IMR-90 (cell line): ENCODE measurements at places on chromosomes 11 and 22. TPM values are rescaled to one million over a fixed set of nuclear protein-coding genes. Genes with fewer than 3 reads are reported as not detected.
A peak's percentile ranks its signal among the peaks of the same experiment; 100 is the strongest.

RSF1 gene
- 18.5 and 26.7 TPM in 2 replicates for total RNA-seq

PTPN5 gene
- total RNA-seq = not detected in 2 replicates

MS4A6A gene
- total RNA-seq = not detected in 2 replicates

SPI1 gene
- not detected in 2 replicates for total RNA-seq

TAGLN gene
- total RNA-seq = 1,558 and 2,558 TPM in 2 replicates

BAIAP2L2 gene
- total RNA-seq = 0.18 and 0.28 TPM in 2 replicates

OR2AG1 gene
- not detected in 2 replicates for total RNA-seq

OR4C45 gene
- not detected in 2 replicates for total RNA-seq

C11orf16 gene
- total RNA-seq = not detected in 2 replicates

RAB39A gene
- total RNA-seq = not detected in 2 replicates

STK33 gene
- total RNA-seq = 2.3 and 2.5 TPM in 2 replicates

KRTAP5-11 gene
- not detected in 2 replicates for total RNA-seq

IL17REL gene
- total RNA-seq = not detected in 2 replicates

DENND5A gene
- 182 and 192 TPM in 2 replicates for total RNA-seq

CRYBB1 gene
- total RNA-seq = not detected in 2 replicates

MRGPRX4 gene
- total RNA-seq = under 0.01 TPM in 1 of 2 replicates, not detected in the other

MPPED2 gene
- total RNA-seq = not detected in 2 replicates

LRFN4 gene
- total RNA-seq = 6.1 and 7.8 TPM in 2 replicates

DNA sequence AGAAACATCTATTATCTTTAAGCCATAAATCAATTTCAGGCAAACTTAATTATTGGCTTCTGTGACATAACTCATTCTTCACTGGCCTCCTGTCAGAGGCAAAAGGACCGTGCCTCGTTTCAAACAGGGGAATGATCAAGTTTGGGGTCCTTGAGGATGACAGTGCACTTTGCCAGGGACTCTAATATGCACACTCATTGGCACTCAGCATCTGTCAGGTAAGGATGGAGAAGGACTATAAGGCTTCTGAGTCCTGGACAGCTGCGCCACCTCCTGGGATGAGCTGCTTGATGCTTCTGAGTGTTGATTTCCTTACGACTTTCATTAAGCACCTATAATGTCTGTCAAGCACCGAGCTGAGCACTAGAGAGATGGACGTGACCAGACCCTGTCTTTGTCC is 20.2 kb downstream of the BPIFC start:
- no peak for DNase-seq

DNA sequence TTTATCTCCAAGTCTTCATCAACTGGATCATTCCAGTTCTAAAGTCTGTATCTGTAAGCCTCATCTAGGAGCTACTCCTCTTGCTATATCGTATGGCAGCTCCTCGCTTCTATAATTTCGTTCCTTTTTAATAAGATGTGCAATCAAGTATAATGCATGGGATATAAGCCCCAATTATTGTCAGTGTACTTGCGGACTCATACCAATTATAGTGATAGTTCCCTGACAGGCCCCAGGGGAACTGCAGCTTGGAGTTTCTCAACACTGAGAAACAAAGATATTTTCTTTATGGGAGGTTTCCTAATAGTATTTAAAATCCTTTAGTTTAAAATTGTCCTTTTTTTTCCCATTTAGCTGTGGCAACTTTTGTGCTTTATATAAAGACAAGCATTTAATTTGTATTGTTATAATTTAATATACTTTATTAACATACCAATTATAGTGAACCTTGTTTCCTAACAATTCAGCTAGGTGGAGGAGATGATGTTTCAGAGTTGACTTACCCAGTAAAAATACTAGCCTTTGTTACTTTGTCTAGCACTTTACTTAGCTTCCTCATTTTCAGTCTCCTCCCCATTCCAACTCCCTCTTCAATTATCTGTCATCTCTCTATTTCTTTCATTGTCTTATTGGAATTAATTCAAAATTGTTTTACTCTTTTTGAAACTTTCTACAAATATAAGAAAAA is 25.3 kb upstream of the DDX17 start:
- DNase-seq = no peak

GRCh38 chr11:86511086-86511551 is 136.4 kb downstream of the CCDC81 start:
- peak; percentile 79 for DNase-seq

GRCh38 chr11:13327421-13327820 is 49.8 kb downstream of the BMAL1 start:
- no peak for DNase-seq

GRCh38 chr11:69915501-69916250 is 96.5 kb upstream of the FGF3 start:
- DNase-seq = peak; percentile 76

GRCh38 chr22:16965560-16965959 is 42.5 kb downstream of the GAB4 start:
- DNase-seq = no peak

- DNase-seq = peak; percentile 67
These were observed 11.0 kb upstream of the SLC5A4 start for GRCh38 chr22:32265882-32266767.

DNA sequence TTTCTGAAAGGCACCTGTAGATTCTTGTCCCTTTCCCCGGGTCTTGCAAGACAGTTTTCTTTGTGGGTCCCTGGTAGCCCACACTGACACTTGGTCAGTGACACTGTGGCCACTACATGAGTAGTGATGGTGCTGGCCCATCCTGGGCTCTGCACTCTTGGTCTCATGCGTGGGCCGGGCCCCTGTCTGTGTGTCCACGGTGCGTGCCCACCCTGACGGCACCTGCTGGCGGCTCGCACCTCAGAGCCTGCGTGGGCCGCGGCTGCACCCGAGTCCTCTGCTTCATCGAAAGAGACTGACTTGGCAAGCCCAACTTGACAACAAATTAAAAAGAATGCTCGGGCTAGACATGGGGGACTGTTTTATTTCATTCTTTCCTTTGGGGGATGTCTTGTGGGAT is 37.5 kb downstream of the ADAMTS15 start:
- DNase-seq = no peak

- DNase-seq = peak; percentile 100
These were observed 286.8 kb downstream of the BLID start for GRCh38 chr11:121829159-121829643.

DNA sequence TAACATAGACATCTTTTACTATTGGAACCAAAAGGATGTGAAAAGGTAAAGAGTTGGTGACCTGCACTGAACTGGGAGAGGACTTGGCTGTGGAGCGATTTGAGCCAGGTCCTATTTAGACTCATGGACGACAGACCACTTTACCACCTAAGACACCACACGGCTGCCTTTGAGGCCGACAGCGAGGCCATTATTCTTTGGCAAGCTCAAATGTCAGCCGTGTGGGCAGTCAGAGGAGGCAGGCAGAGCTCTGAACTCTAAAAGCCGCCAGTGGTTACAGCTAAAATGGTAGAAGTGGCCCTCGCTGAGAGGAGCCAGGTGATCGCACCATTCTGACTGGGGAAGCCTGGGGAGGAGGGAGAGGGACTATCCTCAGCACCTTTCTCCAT is 50.5 kb downstream of the SCUBE1 start:
- no peak for DNase-seq

DNA sequence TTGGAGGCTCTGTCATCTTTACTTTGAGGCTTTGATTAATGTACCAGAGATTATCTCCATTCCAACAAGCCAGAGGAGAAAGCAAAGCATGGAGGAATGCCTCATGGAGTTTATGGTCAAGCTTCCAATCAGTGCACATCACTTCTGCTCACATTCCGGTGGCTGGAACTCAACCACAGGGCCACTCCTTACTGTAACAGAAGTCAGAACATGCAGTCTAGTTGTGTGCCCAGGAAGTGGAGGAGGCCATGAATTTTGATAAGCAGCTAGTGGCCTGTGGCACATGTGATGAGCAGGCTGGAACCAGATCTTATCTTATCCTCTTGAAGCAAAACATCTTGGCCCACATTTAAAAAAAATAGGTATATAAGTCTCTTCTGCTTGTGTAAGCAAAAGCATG is 258.9 kb upstream of the ARHGAP20 start:
- DNase-seq = peak; percentile 69

- DNase-seq = peak; percentile 91
These were observed 34.8 kb downstream of the EFCAB6 start for GRCh38 chr22:43777286-43777685.

GRCh38 chr11:115334932-115335788 is 169.1 kb downstream of the CADM1 start:
- peak; percentile 52 for DNase-seq

- no peak for DNase-seq
These were observed 186.1 kb downstream of the ARHGAP42 start for GRCh38 chr11:100872951-100873740.

- no peak for DNase-seq
These were observed 1.6 kb upstream of the MFRP start for GRCh38 chr11:119347940-119348605.

- DNase-seq = no peak
These were observed 3.6 kb upstream of the CCND1 start for GRCh38 chr11:69637198-69637940.

DNA sequence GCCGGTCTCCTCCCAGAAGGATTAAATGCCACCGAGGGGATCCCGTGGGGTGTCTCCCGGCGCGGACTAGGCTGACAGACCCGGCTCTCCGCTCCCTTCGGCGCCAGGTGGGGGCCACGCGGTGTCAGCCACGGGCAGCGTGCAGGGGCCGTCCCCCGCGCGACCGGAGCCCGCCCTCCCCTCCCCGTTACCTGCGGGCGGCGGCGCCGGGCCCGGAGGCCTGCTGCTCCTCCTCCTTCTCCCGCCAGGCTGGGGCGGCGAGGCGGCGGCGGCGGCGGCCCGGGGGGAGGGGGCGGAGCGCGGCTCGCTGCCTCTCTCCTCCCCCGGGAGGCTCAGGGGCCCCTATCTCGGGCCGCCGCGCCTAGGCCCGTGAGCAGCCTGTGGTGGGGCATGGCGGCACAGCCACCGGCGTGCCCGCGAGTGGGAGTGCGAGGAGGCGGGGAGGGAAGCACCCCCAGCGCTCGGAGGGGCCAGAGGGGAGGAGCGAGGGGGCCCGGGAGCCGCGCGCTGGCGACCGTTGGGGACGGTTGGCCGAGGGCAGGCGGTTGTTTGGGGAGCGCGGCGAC is 450 bp downstream of the ZBTB44 start:
- peak; percentile 1 for DNase-seq

- no peak for DNase-seq
These were observed 416.4 kb downstream of the MIAT start for GRCh38 chr22:27073601-27074425.

DNA sequence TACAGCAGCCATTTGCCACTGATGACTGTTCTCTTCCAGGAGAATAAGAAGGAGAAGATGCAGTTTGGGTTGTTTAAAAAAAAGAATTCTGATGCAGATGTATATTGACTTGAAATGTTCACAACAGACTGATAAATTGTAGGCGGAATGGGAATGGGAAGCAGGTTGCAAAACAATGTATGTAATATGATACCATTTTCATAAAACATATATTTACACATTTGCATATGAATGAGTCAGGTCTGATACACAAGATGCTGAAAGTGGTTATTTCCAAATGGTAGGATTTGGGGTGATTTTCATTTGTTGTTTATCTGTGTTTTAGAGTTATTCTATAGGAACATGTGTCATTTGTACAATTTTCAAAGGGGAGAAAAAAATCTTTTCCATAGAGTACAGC is 9.0 kb upstream of the RCN1 start:
- DNase-seq = no peak

DNA sequence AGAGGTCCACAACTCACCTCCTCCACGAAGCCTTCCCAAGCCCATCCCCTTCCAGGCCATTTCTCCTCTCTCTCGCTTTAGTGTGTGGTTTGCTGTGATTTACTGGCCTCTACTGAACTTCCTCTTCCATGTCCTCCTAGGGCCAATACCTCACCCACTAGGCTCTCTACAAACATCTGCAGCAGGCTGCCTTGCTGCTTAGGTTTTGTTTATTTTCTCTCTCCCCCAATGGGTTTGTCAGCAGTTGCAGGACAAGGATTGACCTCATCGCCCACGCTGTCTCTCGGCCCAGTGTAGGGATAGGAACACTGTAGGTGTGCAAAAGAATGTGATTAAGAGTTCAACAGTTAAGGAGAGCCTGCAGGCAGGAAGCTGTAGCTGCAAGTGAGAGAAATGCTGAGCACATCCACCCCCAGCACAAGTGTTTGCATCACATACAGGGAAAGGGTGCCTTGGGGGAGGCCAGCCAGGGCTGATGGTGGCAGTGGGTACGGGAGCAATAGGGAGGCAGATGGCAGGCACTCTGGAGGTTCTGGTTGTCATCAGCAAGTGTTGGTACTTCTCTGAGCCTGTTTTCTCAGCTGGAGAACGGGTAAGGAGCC is 1.4 kb downstream of the PC start:
- peak; percentile 97 for DNase-seq

- no peak for DNase-seq
These were observed 539.1 kb downstream of the FAM181B start for GRCh38 chr11:82194521-82194920.

- no peak for DNase-seq
These were observed 88.5 kb upstream of the AKIP1 start for GRCh38 chr11:8822469-8822868.

DNA sequence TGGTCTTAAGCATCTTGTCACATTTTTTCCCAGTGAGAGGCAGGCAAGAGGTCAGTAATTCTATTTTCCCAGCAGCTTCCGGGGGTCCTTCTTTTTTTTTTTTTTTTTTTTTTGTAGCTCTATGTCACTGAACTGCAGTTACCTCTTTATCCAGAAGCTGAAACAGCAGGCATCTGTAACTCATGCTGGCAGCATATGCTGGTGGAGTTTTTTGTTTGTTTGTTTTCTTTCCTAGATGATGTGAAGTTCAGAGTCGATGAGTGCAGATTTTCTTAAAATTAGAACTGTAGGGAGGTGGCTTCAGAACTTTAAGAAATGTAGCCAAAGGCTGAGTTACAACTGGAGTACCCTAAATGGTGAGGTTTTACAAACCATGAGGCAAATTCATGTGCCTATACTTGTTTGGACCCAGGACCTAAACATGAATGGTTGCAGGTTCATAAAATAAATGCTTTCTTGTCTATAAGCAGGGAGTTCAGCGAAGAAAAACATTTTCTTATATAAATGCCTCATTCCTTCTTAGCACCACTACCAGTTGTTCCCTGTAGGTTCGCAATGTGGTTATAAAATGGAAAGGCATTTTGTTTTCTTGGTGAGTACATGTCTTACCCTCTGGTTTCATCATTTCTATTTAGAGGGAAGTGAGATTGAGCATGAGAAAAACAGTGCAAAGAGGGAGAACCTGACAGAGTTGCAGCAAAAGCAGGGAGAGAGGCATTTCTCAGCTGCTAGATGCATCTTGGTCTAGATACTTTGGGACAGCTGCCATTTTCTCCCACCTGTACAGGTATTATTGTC is 84.0 kb downstream of the TRIM44 start:
- peak; percentile 41 for DNase-seq

GRCh38 chr22:37346505-37346895 is 64.2 kb downstream of the CYTH4 start:
- DNase-seq = no peak

- DNase-seq = no peak
These were observed 5.8 kb upstream of the RPS6KA4 start for GRCh38 chr11:64352995-64353714.

DNA sequence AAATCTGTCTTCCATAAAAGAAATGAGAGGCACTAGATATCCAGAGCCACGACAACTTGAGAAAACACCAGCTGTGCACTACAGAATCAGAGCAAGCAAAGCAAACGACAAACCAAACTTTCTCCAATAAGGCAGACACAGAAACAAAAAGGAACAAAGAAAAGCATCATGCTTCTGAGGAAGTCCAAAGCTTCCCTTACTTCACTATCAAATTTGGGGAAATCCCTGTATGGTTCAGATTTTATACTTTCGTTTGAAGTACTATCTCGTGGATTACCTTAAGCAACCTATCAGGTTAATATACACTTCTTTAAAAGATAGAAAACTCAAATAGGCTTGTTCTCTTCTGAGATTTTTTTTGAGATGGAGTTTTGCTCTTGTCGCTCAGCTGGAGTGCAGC is 27.7 kb downstream of the ALG9 start:
- no peak for DNase-seq

GRCh38 chr11:1852271-1852876 is 510 bp upstream of the LSP1 start:
- no peak for DNase-seq
